AG08396 (cell line): ENCODE measurements at places on chromosomes 2 and 18.

DNA sequence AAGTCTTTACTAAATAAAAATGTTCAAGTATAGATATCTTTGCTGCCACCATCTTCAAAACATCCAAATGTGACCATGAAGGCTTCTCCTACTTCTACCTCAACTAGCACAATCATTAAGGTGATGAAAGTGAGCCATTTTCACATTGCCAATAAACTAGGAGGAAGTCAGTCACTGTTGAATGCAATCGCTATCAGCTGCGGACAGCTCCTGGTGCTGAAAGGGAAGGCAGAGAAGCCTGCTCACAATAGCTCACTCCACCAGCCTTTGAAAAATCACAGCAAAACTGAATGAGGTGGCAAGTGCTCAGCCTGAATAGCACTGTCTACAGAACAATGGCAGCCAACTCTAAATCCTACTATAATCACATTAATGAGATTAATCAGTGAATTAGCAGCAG lies 2.2 kb downstream of the MYT1L start:
- DNase-seq, result no peak

DNA sequence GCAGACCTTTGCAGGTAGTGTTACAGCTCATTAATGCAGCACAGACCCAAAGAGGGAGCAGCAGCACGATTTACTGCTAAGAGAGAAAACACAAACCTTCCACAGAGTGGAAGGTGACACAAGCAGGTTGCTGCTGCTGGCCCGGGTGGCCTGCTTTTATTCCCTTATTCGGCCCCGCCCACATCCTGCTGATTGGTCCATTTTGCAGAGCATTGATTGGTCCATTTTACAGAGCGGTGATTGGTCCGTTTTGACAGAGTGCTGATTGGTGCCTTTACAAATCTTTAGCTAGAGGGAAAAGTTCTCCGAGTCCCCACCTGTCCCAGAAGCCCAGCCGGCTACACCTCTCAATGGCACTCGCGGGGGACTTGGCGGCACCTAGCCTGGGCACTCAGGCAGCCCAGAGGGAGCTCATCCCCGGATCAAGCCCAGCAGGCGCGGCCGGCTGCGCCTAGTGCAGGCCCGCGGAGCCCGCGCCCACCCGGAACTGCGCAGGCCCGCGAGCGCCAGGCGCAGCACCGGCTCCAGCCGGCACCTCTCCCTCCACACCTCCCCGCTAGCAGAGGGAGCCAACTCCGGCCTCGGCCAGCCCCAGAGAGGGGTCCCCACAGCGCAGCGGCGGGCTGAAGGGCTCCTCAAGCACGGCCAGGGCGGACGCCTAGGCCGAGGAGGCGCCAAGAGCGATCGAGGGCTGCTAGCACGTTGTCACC lies 825.6 kb upstream of the HS6ST1 start:
- no peak for DNase-seq

DNA sequence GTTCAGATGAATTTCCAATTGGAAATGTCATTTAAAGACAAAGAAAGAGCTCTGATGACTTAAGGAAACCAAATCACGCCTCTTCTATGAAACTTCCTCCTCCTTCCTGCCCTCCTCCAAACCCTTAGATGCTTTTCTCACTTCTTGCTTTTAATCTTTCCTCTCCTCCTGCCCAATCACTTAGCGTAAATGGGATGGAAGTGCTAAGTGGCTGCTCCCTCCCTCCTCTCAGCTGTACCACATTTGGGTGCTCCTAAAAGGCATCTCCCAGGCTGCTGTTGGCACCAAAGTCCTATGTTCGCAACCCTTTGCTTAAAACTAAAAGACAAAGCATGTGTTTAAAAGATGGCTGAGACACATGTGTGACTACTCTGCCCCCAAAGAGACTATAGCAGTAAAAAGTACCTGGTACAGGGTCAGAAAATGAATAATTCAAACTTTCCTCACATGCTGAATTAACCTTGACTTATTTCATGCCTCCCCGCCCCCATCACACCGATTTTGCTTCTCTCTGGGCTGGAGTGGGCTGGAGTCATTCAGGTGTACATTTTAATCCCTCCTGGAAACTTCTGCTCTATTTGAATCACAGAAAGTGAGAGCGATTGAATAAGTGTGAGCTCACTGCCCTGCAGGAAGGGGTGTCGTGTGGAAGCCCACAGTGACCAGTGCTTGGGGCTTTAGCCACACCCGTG lies 59.2 kb upstream of the KLF7 start:
- DNase-seq, result no peak

GRCh38 chr2:101744832-101745231 lies 47.3 kb downstream of the MAP4K4 start:
- DNase-seq, result no peak
